GM23248 (cell line): ENCODE measurements at places on chromosomes 13 and 19. TPM values are rescaled to one million over a fixed set of nuclear protein-coding genes. Genes with fewer than 3 reads are reported as not detected.

GRCh38 chr19:3774621-3775373 lies 2.8 kb upstream of the RAX2 start:
- DNase-seq, result no peak

DNA sequence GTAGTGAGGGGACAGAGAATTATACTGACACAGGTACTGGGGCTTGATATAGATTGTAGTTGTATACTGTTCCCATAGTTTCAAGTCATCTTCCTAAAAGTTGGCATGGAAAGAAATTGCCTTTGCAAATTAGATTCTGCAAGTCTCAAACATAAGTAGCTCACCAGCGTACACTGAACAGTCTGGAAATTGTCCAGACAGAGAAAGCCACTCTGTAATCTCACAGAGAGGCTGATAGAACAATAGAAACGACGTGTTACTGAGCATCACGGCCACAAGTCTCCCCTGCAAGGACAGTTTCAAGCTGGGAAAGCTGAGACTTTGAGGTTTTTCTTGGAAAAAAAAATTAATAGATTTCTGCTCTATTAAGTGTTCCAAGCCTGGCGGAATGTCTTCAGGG lies 228.6 kb downstream of the DNAJC15 start:
- no peak for DNase-seq

DNA sequence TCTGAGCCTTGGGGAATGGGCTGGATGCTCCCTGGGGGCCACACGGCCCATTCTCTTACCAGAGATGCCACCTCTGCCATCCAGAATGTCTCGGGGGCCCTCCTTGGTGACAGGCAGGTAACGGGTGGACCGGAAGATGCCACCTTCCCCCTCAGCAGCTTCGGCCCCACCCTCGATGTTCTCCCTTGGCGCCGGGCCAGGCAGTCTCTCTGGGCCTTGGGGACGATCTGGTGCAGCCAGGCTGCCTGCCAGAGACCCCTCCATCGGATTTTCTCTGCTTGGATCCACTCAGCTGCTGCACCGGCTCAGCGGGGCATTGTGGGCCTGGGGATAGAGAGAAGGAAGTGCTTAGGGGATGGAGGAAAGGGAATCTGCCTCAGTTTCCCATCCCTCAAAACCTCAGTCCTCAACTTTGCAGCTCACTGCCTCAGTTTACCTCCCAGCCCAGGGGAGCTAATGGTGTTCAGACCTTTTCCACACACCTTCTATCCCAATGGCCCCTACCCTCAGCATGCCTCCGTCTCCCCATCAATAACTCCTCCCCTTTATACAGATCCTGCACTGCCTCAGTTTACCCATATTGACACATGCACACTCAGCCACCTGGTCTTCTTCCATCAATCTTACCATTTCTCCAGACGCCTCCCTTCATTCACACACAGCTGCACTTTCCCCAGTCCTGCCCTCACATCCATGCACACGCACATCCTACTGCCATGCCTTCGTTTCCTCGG lies 1.5 kb downstream of the WIZ start:
- no peak for DNase-seq

GRCh38 chr13:113592571-113592970 lies 8.0 kb downstream of the TFDP1 start:
- peak; percentile 25 for DNase-seq

GRCh38 chr13:91401920-91402319 lies 3.5 kb downstream of the GPC5 start:
- DNase-seq, result no peak

DNA sequence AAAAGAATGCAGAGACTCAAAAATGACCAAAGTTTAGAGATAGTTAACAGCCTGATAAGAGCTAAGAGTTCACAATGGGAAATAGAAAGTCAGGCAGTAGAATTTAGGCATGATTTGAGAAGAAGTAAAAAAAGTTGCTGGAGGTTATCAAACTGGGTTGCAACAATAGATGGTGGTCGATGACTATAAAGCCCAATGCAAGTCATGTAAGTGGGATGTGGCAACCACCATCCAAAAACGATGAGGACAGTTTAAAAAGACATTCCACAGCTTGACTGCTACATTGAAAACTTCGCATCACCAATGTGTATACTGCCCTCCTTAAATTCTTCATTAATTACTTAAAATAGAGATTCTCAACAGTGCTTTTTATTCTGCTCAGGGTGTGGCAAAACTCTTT lies 19.7 kb downstream of the ELF1 start:
- no peak for DNase-seq

GRCh38 chr13:43894438-43894837 lies 14.7 kb downstream of the LACC1 start:
- peak; percentile 49 for DNase-seq

DNA sequence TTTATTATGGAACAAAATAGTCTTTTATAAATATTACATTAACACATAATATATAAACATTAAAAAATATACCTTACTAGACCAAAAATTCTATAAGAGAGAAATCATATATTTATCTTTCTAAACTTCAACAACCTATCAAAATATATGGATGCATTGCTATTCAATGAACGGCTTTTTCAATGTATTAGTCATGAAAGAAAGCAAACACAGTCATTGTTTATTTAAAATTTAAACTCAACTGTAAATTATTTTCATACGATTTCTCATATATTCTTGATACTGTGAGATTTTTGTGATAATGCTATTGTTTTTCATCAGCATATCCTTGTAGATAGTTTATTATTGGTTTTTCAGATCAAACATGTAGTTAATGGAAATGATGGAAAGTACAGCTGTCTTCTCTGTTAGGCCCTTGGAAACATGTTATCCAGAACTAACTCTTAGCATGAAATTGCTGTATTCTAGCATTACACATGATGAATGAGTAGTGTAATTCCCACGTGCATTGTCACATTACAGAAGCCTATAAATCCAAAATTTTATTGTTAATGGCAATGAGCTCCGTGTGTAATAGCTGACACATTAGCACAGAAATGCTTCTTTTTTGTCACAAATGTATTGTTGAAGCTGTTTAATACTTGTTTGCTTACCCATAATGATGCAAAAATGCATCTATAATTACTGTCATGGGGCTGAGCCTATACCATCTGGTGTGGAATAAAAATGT lies 1639.9 kb downstream of the SLITRK5 start:
- DNase-seq, result no peak

TBC1D4 gene
- 13.5 and 19.3 TPM in 2 replicates for total RNA-seq

SLITRK1 gene
- not detected in 2 replicates for total RNA-seq

FGF22 gene
- total RNA-seq, result 0.13 and 1.2 TPM in 2 replicates
